ENCODE measurements at places on chromosomes 3 and 15. TPM values are rescaled to one million over a fixed set of nuclear protein-coding genes. Genes with fewer than 3 reads are reported as not detected.

Gene CFAP100
- polyA plus RNA-seq: 1.2 TPM

Gene B4GALT4
- 33.5 TPM for polyA plus RNA-seq

Gene VPS18
- polyA plus RNA-seq: 15.3 TPM

Gene DNAH1
- polyA plus RNA-seq: 10.0 TPM

Gene FEZF2
- polyA plus RNA-seq: not detected

Gene EFCC1
- polyA plus RNA-seq: 2.9 TPM

Gene FOXB1
- polyA plus RNA-seq: 0.09 TPM

Gene FBXO40
- polyA plus RNA-seq: 0.03 TPM

Gene SI
- polyA plus RNA-seq: not detected

Gene ST8SIA2
- 5.1 TPM for polyA plus RNA-seq

Gene TLR9
- 0.27 TPM for polyA plus RNA-seq

Gene MEIS2
- polyA plus RNA-seq: 164 TPM

Gene C3orf22
- polyA plus RNA-seq: not detected

Gene SAMMSON
- polyA plus RNA-seq: not detected

Gene RETNLB
- polyA plus RNA-seq: not detected
